ENCODE measurements at places on chromosomes 6 and 20.
A peak's percentile ranks its signal among the peaks of the same experiment; 100 is the strongest.

GRCh38 chr20:63896264-63897105 is 1.6 kb downstream of the DNAJC5 start:
- peak overlapping the region; percentile 89 for H3K4me3 ChIP-seq
- no peak for DNase-seq
- peaks cover 18% of the 10 kb centered on the region for H3K36me3 ChIP-seq

DNA sequence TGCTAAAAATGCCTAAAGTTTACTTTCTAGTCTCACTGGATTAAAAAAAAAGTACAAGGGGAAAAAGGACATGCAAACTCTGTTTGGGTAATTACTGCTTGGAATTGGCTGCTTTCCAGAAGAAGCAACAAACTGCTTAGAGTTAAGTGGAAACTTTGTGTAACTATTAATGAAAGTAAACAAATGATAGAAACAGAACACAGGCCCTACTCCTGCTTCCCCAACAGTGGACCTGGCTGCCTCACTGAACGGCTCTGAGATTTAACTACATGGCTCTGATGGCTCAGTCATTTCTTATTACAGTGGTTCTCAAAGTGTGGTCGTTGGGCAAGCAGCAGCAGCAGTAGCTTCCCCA is 108.5 kb downstream of the MAN1A1 start:
- no peak for DNase-seq
- no peaks in the 10 kb centered on the region for H3K27me3 ChIP-seq
- no peaks in the 10 kb centered on the region for H3K4me1 ChIP-seq
- no peak overlapping the region for H3K27ac ChIP-seq
- no peak overlapping the region for H3K4me3 ChIP-seq

- no peak overlapping the region for H3K4me3 ChIP-seq
- H3K4me1 ChIP-seq: no peaks in the 10 kb centered on the region
- DNase-seq: no peak
- H3K36me3 ChIP-seq: no peaks in the 10 kb centered on the region
Observed at GRCh38 chr20:32877507-32877906, 18.8 kb downstream of the EFCAB8 start.

DNA sequence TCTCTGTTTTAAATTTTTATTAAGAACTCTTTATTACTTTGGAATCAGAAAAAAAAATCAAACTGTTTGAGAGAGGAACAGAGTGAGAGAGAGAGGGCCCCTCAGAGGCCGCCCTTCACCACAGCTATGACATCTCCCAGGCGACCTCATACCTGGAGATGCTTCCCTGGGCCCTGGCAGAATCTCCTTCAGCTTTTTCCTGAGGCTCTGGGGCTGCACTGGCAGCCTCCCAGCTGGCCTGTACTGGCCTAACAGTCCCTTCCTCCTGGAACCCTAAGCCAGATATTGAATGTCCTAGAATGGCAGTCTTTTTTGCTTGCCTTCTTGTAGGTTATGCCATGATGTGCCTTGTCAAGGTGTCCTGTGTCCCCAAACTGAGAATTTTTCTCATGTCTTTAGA is 13.7 kb downstream of the ABHD12 start:
- H3K4me3 ChIP-seq: no peak overlapping the region
- H3K27me3 ChIP-seq: no peaks in the 10 kb centered on the region
- H3K36me3 ChIP-seq: peaks cover 13% of the 10 kb centered on the region
- H3K27ac ChIP-seq: no peak overlapping the region

GRCh38 chr6:101845172-101845571 is 451.7 kb downstream of the GRIK2 start:
- no peaks in the 10 kb centered on the region for H3K4me1 ChIP-seq
- no peak overlapping the region for H3K27ac ChIP-seq

DNA sequence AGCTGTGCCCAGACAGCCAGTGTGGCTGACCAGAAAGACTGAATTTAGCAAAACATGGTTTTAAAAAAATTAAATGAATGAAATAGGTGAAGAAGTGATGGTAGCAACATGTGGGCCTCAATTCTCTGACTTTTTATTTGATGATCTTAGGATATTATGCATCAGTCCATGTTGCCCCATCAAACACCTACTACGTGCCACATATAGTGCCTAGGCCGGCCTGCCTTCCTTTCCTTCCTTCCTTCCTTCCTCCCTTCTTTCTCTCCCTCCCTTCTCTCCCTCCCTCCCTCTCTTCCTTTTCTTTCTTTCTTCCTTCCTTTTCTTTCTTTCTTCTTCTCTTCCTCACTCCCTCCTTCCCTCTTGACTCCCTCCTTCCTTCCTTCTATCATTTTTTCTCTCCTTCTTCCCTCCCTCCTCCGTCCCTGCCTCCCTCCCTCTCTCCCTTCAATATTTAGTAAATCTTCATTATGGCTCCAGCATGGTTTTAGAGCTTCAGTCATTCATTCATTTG is 209.8 kb downstream of the TSHZ2 start:
- H3K27me3 ChIP-seq: peaks cover 2% of the 10 kb centered on the region
- H3K4me3 ChIP-seq: no peak overlapping the region
- H3K4me1 ChIP-seq: peaks cover 5% of the 10 kb centered on the region
- DNase-seq: no peak
- H3K36me3 ChIP-seq: peaks cover 2% of the 10 kb centered on the region

Measured in activated T-helper 1 cell treated with anti-CD3 and anti-CD28 coated beads, Interleukin-12 subunit alpha, Interleukin-12 subunit beta, Interleukin-2, Interleukin-4 antibody, amounts not matched to agents 30 ng/mL and 10 ng/mL and 1 ng/mL, durations not matched to agents 14 hours and 24 hours and 36 hours (primary cell).